ENCODE measurements at places on chromosomes 2 and 18.

DNA sequence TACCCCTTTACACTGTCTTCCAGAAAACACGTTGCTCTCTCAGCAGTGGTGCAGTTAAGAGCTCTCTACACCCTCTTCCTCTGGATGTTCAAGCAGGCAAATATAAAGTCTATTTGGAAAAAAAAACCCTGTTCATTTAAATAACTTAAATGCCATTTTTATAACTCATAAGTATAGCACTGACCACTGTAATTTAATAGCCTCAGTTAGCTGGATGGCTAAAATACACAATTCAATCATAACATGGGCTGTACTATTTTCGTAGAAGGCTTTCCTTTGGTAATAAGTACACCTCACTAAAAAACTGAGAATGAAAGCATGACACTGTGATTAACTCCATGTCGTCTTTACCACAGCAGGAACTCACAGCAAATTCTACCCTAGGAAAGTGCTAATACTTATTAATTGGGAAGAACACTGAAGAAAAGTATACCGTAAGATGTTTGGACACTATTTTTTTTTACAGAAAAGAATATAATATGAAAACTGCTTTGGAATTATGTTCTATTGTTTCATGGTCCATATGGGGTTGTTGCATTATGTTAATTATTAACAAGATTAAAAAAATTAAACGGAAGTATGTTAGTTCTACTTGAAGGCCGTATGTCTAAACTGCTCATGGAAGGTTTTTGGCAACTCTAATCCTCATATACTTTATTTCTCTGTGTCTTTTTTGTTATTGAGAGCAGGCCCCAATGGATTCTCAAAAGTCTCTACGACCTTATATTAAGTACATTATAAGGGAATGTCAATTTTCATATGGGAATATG lies 269.1 kb downstream of the ZNF385B start:
- no peak for DNase-seq

- DNase-seq = no peak
Observed at GRCh38 chr2:180571559-180571958, 408.8 kb upstream of the UBE2E3 start.

DNA sequence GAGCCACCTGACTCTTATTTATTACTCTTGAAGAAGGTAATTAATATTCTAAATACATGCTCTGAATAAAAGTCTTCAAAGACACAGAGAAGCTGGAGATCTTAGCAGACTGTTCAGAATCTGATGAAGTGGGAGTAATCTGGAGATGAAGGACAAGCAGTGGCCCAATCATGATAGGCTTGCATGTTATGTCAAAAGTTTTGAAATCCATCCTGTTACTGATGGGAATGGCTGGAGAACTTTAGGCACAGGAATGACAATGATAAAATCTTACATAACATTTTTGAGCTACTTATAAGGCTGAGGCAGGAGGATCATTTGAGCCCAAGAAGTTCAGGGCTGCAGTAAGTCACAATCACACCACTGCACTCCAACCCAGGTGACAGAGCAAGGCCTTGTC lies 2.4 kb upstream of the RIF1 start:
- no peak for DNase-seq

- DNase-seq = peak; percentile 15
Observed at GRCh38 chr2:359047-359446, 71.2 kb upstream of the ALKAL2 start.

GRCh38 chr2:177759443-177759842 lies 313.1 kb downstream of the PDE11A start:
- no peak for DNase-seq

- no peak for DNase-seq
Observed at GRCh38 chr2:223829128-223829527, 8.3 kb downstream of the AP1S3 start.

DNA sequence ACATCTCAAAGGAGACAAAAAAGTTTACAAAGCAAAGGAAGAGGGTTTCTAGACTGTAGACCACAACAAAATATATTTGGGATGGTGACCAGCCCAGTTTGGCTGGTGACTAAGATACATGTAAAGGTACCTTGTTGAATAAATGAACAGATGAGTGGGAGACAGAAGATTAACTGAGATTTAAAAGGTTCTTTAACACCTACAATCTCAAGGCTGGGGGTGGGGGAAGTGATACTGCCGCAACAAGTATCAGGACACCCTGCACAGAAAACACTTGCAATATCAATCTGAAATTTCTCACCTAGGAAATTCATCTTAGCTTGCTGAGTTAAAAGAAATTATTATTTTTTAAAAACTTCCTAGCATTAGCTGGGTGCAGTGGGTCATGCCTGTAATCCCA lies 8.3 kb downstream of the RNF149 start:
- DNase-seq = no peak

GRCh38 chr2:124753842-124754241 lies 728.8 kb downstream of the CNTNAP5 start:
- DNase-seq = no peak

DNA sequence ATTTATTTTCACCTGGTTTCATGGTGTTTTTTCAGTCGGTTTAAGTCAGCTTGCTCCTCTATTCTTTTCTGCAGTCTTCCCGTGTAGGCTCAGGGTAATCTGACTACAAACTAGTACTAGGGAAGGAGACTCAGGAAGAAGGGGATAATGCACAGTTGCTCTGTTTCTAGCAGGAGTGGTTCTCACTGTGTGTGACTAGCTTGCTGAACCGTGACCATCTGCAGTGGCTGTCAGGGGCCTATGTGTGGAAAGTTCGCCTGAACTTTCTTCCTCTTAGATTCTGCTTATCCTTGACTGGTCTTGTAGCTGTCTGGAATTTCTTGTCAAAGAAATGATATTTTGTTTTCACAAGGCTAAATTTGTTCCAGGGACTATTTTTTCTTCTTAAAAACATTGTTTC lies 46.3 kb upstream of the AQP4 start:
- no peak for DNase-seq

- peak; percentile 15 for DNase-seq
Observed at GRCh38 chr2:158695305-158695704, 99.8 kb upstream of the DAPL1 start.

DNA sequence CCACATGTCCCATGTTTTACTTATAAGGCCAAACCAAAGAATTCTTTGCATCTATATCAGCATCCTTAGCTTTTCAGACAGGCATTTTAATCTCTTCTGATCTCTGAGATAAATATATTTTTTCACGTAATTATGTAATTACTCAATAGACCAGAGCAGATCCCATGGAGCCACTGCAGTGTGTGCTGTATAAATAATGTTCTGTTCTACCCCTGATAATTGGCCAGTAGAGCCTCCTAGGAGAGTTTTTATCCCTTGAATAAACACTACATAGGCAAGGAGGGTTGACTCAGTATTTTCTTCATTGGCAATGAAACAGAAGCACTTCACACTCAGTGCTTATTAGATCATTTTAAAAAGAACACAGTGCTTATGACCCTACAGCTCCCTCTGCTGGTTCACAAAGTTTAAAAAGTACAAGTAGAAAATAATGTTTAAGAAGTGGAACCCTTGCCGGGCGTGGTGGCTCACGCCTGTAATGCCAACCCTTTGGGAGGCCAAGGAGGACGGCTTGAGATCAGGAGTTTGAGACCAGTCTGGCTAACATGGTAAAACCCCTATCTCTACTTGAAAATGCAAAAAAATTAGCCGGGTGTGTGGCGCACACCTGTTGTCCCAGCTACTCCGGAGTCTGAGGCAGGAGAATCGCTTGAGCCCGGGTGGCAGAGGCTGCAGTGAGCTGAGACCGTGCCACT lies 91.9 kb downstream of the PPP1R1C start:
- peak; percentile 65 for DNase-seq

DNA sequence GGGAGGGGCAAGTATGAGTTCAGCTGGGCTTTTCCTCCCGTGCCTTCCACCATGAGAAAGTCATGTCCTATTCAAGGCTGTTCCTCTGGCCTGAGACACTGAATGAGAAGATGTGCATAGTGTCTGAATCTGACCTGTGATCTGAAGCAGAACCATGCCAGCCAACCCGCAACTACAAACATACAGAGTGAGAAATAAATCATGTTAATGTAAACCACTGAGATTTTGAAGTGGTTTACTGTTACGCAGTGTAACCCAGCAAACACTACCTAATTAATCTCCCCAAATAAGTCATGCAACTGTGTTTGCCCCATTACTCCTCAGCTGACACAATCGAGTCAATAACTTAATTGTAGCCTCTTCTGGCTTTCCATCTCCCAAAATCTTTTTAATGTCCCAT lies 49.2 kb downstream of the METTL4 start:
- DNase-seq = no peak

- no peak for DNase-seq
Observed at GRCh38 chr2:38446418-38446817, 69.3 kb upstream of the ATL2 start.

- DNase-seq = no peak
Observed at GRCh38 chr2:229910147-229910831, 11.5 kb downstream of the TRIP12 start.

DNA sequence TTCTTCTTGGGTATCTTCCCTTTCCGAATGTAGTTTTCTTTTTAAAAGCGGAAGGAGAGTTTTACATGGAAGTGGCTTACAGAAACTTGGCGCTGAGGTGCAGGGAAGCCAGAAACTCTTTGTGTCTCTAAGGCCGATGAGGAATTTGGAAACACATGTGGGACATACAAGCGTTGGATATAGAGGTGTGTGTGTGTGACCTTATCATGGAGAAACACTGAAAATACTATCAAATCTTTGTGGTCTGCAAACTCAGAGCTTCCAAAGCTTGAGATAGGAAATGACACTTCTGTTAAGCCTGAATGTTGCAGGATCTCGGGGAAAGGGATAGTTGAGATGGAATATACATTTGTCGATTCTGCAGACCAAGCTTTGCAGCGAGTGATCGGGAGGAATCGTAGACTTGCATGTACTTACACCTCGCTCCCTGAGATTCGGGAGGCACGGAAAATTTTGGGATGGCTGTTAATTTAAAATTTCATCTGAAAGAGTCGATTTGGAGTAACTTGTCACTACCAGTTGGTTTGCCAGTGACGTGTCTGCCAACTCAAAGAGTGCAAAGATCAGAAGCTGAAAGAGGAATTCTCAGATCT lies 1.0 kb downstream of the NAB1 start:
- no peak for DNase-seq

DNA sequence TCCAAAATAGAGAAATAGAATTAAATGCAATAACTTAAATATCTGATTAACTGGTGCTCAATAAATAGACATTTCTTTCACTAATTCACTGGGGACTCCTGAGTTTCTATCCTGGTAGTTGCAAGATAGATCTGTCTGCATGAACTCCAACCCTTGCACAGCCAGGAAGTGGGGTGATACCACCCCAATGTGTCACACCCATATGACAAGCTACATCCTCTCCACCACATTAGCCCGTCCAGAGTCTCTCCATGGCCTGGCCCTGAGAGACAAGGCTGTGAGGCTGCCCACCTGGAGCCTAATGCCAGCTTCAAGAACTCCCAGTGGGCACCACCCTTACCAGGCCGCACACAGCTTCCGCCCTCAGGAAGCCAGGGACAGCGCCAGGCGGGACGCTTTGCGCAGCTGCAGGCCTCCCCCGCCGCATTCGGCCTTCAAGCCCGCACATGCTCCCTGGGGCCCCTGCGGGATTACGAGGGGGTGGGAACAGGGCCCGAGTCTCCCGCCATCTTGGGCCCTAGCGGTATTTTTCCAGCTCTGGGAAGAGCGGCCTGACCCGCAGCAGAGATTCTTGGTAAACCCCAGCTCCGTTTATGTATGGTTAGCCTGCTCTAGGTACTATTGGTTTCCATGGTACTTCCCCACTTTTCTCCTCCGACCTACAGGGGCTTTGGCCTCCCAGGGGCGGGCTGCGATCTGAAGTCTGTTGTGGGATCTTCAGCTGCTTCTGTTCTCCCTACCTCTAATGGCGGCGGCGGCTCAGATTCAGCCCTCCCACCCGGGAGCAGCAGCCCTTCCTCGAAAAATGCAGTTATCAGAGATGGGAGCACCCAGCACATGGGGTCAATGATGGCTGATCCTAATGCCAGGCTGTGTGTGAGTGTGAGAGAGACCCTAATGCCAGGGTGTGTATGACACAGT lies at the start of gene TDRD15:
Gene TDRD15 (plus strand): TSS at position 496 of the 921 bp plus-strand sequence. CDS start 13,500 bp downstream, outside the sequence.
- no peak for DNase-seq

- no peak for DNase-seq
Observed at GRCh38 chr18:48356151-48356745, 52.9 kb downstream of the ZBTB7C start.

- DNase-seq = no peak
Observed at GRCh38 chr2:225038231-225038523, 4.1 kb downstream of the DOCK10 start.

GRCh38 chr2:159875083-159875482 lies 77.1 kb upstream of the CD302 start:
- peak; percentile 33 for DNase-seq

DNA sequence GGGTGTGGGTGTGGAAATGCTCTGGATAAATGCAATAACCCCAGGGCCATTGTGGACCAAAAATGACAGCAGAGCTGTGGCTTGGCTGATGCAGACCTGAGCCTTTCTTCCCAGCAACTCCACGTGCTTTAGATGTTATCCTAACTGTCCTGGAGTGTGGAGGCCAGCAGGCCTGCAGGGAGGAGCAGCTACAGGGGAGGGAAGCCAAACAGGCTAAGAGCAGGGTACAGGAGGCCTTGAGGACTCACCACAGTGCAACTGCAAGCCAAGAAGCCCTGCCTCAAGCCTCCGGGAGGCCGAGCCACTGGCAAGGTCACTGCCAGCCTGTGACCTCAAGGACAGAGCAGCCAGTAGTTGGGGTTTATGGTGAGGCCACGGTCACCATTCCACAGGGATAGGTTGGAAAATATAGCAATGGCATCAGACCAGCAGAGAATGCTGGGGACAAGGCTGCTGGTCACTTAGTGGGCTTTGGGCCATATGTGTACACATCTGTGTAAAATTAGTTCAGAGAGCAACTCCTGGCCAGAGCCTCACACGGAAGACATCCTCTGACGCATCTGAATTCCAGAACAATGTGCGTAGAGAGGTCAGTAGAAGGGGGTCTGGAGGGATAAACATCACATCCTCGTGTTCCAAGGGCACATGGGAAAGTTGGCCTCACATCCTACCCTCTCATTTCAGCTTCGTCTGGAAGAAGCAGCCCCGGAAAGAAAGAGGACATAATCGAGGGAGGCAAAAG lies 76.2 kb upstream of the UPP2 start:
- no peak for DNase-seq

- DNase-seq = no peak
Observed at GRCh38 chr18:46794607-46795006, 37.8 kb upstream of the ST8SIA5 start.

GRCh38 chr18:13541621-13542519 lies 184.5 kb downstream of the FAM210A start:
- no peak for DNase-seq

DNA sequence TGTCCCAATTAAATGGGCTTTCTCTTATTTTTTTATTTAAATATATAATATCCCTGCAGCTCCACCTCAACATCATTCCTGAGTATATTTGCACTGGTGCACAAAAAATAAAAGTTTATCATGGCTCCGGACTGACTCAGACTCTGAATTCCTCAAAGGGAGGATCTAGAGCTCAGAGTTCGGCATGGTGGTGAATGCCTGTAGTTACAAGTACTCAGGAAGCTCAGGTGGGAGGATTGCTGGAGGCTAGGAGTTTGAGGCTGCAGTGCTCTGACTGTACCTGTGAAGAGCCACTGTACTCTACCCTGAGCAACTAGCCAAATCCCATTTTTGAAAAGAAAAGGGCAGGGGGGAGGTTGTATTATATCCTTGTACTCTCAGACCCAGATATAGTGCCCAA lies 52.8 kb upstream of the NRXN1 start:
- DNase-seq = no peak

Data from KBM-7 (cell line).